ENCODE measurements at places on chromosomes 3 and 15.
A peak's percentile ranks its signal among the peaks of the same experiment; 100 is the strongest.

DNA sequence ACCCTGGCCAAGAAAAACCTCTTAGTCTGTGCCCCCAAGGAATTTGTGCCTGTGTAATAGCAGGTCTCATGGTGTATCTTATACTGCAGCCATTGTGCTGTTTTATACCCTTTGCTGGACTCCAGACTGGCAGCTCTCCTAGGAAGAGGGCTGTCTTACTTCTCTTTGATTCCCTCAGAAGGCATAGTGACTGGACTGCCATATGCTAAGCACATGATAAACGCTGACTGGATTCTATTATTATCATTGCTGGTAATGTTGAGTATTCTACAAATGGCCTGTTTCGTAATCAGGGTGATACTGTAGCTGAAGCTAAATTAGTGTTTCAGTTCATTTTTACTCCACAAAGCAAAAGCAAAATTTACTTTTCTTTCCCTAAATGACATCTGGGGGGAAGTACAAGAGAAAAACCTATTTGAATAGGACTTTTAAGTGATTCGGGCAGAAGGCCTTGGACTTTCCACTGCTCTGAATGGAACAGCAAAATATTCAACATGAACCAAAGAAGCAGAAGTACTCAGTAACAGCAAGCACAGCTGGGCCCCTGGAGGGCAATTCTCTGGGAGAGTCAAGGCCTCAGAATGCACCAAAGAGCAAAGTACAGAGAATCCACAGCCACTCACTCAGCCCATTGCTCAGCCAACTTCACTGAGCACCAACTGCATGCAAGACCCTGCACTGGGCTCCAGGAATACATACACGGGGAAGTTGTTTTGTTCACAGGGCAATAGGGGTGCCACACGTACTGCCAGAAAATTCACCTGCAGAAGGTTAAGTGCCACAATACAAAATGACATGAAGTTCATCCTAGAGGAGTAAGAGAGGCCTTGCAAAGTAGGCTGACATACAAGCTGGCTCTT, 7.9 kb upstream of the BCL2A1 start:
- DNase-seq = peak; percentile 86

GRCh38 chr3:31980530-31981205, 394 bp downstream of the OSBPL10 start:
- DNase-seq = no peak

DNA sequence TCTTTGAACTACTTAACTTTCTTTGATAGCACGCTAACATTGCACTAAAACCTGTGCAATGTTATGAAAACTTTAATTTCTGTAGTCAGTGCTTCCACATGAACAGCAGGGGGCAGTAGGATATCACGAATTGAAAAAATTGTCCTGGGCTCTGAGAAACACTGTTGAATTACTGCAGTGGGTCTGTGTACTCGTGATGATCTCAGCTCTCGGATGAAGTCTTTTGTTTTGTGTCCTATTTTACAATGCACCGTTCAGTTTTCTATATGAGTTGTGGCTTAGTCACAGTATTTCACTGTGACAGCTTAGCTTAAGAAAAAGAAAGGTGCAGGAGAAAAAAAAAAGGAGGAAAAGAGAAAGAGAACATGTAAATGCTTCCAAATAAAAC, 141.3 kb upstream of the CCDC54 start:
- peak; percentile 89 for DNase-seq

DNA sequence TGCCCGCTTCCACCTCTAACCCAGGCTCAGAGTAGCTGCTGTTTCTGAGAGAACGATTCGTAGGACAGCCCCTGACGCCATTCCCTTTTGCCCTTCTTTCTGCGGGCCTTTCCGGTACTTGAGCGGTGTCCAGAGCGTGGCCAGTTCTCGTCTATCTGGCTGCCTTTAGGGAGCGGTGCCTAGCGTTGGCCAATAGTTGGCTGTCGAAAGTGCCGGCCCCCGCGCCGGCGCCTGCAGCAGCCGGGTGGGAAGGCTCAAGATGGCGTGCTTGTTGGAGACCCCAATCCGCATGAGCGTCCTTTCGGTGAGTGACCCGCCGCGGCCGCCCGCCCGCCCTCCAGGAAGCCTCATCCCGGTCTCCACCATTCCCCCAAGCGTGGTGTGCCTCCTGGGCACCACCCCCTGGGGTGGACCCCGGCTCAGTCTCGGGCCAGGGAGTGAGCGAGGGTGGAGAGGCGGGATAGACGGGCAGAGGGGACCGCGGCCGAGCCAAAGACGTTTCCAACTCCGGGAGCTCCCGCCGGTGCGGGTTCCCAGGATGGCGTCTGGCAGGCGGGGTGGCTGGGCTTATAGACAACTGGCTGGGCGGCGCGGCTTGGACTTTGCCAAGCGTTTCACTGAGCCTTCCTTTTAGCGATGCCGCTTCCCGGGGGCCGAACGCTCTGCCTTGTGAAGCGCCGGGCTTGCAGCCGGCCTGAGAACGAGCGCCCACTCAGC, at the start of gene ARMC8:
ARMC8 (plus strand) TSS at position 6 of the 717 bp plus-strand sequence; CDS start at position 260, 254 bp downstream.
- peak; percentile 84 for DNase-seq

- no peak for DNase-seq
Measured at GRCh38 chr15:80613762-80614365, 81.2 kb upstream of the ABHD17C start.

Data from skin of body (tissue), 3 donors.